Effector memory CD4-positive, alpha-beta T cell (primary cell): ENCODE measurements at places on chromosomes 1 and 21.

DNA sequence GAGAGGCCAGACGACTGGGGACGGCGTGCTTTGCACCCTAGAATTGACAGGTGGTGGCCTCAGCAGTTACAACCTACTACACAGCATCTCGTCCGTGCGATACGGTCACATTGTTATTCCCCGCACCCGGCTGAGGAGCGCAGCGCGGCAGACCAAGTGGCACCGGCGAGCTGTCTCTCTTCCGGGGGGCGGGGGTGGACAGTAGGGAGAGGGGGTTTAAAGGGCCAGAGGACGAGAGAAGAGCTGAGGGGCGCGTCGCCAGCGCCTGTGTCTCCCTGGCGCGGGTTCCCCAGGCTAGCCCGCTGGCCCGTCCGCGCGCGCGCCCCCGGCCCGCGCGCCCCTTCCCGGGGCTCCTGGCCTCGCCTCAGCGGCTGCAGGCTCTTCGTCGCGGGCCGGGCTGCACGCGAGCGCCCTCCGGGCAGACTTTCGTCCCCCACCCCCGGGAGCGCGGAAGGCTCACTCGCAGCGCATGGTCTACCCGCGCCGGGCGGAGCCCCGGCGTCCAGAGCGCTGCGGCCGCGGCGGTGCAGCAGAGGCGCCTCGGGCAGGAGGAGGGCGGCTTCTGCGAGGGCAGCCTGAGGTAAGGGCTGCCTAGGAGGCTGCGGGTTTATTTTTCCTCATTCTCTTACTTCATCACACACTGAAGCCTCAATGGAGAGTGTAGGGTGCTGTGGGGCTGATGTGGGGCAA is at the start of gene PDE4B:
PDE4B (plus strand) TSS at position 227 of the 690 bp plus-strand sequence.
- DNase-seq: no peak

DNA sequence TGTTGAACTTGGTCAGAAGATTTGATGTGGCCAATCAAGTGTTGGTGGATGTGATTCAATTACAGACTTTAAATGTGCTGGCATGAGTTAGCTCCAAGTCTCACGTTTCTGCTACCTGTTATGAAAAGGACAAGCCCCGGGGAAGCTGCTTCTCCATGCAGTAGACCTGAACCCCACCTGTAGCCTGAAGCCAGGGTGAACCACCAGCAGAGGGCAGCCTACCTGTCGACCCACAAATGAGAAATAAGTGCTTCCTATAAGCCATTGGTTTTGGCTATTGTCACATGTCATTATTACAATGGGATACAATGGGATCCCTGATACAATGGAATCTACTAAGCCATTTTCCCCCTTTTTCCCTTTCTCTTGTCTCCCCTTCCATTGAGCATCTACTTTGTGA is 230.2 kb downstream of the PRDM2 start:
- DNase-seq: no peak

DNA sequence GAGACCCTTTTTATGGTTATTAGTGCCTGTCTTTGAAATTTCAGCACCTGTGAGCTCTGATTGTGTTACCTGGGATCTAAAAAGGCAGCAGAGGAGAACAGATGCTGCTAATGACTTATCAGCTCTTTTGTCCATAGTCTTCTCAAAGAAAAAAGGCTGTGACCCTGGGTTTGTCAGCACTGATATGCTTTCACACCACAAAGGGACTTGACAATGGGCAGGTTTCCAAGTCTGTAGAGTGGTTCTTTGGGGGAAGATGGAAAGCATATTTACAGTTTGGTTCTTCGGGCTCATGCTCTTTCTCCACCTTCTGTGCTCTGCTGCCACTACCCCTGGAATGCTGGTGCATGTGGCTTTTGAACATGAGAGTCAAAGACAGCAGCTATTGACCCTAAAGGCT is 32.0 kb downstream of the DNAJC6 start:
- DNase-seq: no peak

GRCh38 chr1:204323887-204324286 is 35.8 kb downstream of the PLEKHA6 start:
- DNase-seq: no peak

- no peak for DNase-seq
These were observed 99.8 kb downstream of the ACBD6 start for GRCh38 chr1:180402551-180402950.

GRCh38 chr1:204075139-204075521 is 2.2 kb downstream of the SOX13 start:
- no peak for DNase-seq

DNA sequence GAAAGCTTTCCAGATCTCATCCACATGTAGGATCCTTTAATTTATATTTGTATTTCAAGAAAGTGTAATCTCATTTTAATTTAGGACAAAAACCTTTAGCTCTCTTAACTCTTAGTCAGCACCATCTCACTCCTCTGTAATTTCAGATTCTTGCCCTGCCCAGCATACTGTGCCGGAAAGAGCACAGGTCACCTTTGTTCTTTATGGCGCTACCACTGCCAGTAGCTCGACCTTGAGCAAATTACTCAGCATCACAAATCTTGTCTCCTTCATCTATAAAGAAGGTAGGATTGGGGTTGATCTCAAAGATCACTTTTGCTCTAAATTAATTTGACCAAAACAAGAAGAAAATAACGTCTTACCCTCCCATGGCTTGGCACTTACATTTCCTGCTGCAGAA is 56.1 kb upstream of the ZC3H11B start:
- no peak for DNase-seq

DNA sequence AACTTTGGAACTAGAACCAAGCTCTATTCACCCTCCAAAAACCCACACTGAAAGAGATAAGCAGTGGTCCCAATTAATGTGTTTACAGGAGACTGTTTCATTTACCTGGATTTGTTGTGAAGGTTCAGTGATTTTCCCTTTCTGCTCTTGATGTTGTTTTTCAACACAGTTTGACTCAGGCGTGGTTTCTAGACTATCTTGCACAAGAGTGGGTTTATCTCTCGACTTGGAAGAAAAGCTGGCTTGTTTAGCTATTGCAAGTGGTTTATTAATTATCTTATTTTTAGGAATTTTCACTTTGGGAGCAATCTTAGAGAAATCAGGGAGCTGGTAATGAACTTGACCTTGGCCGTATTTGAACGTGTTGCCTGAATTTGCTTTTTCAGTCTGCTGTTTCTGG is 5.3 kb downstream of the AKNAD1 start:
- DNase-seq: no peak

DNA sequence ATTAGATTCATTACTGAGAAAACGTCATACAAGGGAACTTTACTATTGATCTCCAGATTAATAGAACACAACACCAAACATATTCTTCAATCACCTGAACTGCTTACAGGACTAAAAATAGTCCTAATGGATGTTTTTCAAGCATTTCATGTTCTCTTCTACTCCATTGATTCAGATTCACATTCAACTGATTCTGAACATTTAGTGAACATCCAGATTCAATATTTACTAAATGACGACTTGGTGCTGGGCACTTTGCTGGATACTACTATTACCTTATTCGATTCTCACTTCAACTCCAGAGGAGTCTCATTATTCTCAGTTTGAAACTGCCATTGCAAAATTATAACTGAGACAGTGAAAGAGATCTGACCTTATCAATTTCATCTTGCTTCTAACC is 18.8 kb upstream of the SUCO start:
- DNase-seq: no peak

GRCh38 chr1:164659621-164660411 is 100.8 kb downstream of the PBX1 start:
- no peak for DNase-seq

DNA sequence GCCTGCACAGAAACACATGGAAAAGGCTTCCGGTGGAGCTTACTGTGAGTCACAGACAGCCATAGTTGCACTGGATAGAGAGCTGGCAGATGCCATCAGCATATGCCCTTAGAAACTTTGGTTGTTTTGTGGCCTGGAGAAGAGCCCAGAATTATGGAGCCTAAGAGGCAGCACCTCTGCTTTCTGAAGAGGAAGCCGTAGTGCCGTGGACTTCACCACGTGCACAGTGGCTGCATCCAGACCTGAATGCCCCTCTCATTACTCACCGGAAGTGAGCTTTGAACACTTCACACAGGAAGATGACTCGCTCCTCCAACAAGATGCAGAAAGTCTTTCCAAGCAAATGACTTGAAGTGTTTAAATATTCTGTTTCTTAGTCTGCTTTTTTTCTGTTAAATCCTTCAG is 28.4 kb downstream of the JUN start:
- DNase-seq: no peak

- DNase-seq: no peak
These were observed 20.5 kb upstream of the CAPZB start for GRCh38 chr1:19505693-19506457.

GRCh38 chr1:11741482-11741881 is 5.5 kb downstream of the AGTRAP start:
- DNase-seq: no peak

DNA sequence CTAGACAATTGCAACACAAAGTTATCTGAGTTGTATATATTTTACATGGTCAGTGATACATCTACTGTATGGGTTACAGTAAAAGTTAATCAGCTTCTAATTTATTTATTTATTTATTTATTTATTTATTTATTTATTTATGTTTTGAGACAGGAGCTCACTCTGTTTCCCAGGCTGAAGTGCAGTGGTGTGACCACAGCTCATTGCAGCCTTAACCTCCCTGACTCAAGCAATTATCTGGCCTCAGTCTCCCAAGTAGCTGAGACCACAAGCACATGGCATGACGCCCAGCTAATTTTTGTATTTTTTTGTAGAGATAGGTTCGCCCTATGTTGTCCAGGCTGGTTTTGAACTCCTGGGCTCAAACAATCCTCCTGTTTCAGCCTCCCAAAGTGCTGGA is 241.6 kb downstream of the PTPRC start:
- DNase-seq: no peak

DNA sequence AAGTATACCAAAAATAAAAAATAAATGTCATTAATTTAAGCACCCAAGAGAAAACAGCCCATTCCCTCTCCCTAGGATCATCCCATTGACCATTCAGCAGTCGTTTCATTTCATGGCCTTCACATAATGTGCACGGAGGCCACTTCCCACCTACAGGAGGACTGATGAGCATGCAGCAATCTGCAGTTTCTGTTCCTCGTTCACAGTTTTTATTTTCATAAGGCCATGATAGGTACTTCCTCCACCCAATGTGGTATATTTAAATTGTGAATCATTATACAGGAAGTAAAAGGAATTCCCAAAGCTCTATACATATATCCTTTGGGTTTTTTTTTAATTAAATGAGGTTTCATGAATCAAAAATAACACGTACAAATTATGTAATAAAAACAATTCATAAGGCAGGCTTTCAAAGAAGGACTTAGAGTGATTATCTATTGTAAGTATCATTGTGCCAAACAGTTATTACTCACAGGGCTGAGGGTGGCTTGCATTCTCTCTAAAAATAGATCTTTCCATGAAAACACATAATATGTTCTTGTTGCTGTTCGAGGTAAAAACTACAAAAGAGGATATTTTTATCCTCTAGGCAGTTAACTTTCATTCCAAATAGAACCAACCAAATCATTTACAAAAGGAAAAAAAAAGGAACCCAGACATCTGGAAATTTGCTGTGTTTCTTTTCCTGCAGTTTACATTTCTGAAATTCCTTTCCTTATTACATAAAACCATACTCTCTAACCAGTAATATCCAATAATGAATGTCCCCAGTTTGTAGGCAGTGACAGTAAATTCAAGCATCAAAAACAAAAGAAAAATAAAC is 27.5 kb upstream of the SLC44A3 start:
- no peak for DNase-seq

DNA sequence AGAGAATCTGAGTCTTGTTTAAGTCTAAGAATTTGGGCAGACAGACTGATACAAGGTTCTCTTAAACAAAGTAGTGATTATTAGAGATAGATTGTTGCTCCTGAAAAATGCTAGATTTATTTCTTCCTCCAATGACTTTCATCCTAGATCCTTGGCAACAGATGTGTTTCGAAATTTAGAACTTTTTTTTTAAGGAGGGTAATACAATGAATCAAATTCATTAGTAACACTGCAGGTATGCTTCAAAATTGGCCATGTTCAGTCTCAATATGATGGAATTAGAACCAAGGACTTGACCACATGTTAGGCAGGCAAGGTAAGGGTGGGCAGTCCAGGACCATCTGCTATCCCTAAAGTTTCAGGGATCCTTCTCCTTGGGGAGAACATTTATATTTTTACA is 4.5 kb upstream of the LCE1F start:
- no peak for DNase-seq

DNA sequence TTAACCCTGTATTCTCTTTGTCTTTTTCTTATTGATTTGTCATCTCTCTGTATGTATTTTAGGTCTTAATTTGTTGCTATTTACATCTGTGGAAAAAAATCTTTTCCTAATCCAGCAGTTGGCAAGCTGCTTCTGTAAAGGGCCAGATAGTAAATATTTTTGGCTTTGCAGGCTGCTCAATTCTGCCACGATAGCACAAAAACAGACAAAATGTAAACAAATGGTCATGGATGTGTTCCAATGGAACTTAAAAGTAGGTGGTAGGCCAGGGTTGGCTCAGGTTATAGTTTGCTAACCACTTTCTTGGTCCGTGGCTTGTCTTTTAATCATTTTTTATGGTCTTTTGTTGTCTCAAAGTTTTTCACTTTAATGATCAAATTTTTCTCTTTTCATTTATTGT is 371.8 kb downstream of the HHAT start:
- DNase-seq: no peak

GRCh38 chr1:84998642-84999280 is 1.8 kb upstream of the MCOLN2 start:
- DNase-seq: peak; percentile 46
